ENCODE measurements at places on chromosomes 12 and 14. TPM values are rescaled to one million over a fixed set of nuclear protein-coding genes. Genes with fewer than 3 reads are reported as not detected.

DNA sequence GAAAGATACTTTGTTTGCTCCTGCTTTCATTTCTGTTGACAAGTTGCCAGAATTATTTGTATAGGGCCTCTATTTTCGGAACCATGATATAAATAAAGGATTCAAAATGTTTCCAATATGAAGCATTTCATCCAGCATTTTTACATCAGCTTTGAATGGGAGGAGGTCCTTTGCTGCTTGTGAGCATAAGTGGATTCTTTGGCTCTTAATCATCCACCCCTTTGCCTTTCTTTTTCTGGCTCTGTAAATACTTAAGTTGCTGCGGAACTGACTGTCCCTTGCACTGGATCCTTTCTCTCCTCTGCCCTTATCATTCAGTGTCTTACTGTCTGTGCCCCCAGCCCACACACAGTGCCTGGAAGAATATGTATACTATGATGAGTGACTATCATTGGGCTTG lies 357.3 kb upstream of the RGS6 start:
- DNase-seq: no peak

DNA sequence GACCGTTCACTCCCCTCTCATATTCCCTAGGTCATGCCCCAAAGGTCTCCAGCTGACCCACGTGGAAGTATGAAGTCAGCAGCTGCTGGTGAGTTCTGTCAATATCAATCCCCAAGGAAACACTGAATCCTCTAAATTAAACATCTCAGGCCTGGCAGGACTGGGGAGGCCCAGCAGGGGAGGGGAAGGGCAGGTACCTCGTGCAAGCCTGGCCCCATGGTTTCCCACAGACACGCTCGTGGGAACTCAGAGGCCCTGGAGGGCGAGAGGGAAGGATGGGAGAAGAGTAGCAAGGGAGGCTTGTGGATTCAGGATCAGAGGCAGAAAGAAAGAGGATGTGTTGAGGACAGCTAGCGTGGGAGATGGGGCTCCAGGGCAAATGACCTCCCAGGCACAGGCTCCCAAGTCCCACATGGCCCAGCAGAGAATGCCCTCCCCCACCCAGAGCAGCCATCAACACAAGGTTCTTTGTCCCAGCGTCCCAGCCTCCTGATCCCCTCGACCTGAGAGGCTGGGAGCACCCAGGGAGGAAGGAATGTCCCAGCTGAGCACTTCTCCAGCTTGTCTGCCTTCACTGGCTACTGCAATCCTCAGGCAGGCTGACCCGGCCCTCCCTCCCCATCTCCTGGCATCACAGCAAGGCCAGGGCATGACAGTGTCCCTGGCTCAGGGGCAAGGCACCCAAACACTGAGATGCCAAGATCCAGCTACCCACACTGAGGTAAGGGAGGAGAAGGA lies 20.1 kb upstream of the RPLP0 start:
- DNase-seq: no peak

The EXOC3L4 gene
- total RNA-seq: 0.92 TPM

DNA sequence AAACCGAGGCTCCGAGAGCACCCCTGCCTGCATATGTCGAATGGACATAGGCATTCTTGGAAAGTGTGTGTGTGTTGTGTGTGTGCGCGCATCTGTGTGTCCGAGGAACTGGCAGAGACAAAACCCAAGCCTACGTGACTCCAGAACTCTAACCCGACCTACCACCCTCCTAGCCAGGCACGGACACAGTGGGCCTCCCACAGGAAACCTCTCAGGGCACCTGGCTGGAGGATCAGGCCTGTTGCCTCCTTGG lies 556 bp upstream of the PGF start:
- DNase-seq: no peak

The PWP1 gene
- 19.1 TPM for total RNA-seq

- no peak for DNase-seq
Measured at GRCh38 chr14:94681300-94682060, 69.3 kb downstream of the SERPINA3 start.

DNA sequence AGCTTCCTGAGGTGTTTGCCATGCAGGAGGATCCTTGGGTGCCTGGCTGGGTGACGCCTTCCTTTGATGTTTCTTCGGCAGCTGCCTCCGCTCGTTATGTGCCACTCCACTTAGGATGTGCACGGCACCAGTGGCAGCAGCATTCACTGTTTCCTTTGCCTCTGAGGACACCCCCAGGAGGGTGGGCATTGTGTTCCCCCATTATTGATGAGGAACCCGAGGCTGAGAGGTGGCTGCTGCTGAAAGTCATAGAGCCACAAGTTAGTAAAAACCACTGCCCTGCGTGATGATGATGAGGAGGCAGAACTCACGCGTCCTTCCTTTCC lies 41.2 kb downstream of the EP400 start:
- no peak for DNase-seq

DNA sequence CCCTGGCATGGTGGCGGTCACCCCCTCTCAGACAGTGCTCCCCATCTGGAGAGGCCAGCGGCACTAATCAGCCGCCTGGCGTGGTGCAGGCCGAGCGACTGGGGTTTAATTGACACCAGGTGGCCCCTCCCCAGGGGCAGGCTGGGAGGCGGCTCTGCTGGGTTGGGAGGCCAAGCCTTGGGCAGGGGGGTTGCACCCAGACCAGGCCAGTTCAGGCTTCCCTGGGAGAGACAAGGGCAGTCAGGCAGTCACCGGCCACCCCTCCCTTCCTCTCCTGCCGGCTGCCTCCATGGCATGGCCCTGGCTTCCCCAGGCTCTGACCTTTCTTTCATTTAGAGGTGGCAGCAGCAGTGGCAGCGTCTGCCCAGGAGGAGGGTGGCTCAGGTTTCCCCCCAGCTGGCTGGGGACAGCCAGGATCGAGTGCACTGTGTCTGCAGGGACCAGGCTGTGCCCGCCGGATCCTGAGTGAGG lies 78.1 kb upstream of the NOS1 start:
- no peak for DNase-seq

The NAP1L1 gene
- 358 TPM for total RNA-seq

DNA sequence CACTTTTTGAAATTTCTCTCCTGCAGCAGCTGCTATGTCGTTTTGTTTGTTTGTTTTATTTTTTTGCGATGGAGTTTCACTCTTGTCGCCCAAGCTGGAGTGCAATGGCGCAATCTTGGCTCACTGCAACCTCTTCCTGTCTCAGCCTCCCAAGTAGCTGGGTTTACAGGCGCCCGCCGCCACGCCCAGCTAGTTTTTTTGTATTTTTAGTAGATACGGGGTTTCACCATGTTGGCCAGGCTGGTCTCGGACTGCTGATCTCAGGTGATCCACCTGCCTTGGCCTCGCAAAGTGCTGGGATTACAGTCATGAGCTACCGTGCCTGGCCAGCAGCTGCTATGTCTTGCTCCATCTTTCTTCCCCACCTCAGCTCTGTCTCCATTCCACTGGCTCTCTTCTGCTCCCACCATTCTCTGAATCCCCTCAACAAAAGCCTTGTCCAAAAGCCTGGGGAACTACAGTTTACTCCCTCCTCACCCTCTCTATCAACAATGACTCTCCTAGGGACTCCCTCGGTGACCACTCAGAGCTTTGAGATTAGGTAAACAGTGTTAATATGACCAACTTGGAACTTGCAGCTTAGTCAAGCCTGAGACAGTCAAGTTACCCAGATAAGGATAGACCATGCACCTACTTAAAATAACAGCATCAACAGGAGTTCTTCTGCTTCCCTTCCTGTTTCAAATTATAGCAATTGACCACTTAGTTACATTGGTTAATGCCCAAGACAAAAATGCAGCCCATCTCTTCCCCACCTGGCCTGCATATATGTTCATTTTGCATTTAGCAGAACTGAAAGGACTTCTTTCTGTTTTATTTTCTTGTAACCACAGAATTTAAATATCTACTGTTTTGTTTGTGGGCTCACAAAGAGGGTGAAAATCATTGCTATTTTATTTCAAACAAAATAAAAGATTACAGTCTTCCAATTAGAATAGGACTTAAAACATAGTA lies 189.0 kb upstream of the AMIGO2 start:
- no peak for DNase-seq

The SMCO3 gene
- total RNA-seq: 0.44 TPM

The DEGS2 gene
- 0.18 TPM for total RNA-seq

DNA sequence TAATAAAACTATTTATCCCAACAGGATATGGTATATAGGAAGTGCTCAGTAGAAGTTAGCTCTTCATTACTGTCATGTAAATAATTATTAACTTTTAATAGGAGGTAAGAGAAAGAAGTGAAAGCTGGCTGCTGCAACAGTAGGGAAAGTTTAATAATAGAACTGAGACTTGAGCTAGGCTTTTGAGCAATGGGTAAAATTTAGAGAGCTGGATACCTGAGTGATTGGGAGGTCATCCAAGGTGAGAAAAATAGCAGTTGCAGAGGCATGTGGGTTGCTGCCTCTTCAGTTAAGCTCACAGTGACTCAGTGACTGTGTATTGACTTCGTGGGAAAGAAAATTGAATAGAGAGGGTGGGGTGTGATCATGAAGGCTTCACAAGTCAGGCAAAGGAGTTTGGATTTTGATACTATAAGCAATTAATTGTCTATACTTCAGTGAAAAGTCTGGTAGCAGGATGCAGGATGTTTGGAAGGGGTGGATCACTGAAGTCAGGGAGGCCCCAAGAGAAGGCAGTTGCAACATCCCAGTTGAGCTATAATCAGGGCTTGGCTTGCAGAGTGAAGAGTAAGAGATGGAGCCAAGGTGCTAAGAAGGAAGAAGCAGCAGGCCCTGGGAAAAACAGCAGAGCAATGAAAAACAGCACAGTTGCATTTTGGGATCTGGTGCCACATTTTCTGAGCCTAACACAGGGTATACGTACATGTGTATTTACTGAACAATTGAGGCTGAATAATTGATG lies 172.0 kb upstream of the FRMD6 start:
- DNase-seq: peak; percentile 35

The PZP gene
- 0.42 TPM for total RNA-seq

DNA sequence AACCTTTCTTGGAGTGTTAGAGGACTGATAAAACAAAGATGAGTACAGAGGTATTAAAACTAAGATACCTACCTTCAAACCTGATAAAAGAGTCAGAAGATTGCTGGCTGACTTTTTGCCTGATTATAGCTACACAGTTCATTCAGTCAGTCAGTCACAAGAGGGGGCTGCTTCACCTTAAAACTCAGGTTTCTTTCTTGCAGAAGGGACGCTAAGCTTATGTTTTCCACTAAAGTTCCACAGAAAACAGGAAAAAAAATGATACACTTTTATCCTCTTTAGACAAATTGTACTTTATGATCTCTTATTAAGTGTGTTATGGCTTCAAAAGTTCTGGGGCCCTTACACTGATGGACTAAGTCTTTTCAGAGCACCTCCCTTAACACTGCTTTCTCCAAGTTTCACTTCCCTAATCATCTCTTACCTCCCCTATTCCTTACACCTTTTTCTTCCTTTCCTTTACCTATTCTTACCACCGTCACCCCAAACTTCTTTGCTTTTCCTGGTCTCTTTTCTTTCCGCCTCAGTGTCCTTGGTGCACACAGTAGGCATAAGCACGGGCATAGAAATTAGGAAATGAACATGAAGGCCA lies 448.7 kb upstream of the OR4E1 start:
- DNase-seq: no peak

The CMKLR1 gene
- 16.1 TPM for total RNA-seq

The IL31 gene
- not detected for total RNA-seq

DNA sequence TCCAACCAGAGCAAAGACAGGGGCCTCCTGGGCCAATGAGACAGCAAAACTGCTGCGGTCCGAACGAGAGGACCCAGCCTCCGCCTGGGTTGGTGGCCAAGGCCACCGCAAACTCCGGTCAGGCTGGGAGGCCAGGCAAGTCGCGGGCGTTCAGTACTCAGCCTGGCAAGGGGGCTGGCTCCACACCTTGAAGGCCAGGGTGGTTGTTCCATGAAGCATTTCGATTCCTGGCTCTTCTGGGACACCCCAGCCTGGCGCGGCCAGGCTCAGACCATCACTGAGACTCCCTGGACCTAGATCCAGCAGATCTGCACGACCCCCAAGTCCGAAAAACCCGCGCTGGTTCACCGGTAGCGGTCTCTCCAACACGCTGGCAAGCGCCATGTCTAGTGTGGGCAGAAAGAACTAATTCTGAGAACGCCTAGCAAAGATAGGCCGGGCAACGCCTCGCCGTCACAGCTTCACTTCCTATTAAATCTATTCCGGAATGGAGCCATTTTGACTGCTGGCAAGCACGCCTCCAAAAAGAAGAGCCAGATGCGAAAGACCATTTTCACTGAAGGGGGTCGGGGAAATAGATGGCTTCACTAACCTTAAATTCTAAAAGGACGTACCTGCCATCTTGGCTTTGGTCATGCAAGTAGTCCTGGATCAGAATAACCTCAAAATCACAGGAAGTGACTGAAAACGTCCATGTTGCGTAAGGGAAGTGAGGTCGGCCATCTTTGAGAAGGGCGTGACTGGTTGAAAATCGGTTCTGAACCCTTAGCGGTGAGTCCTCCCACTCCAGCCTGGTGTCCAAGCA lies at the start of gene PSMB5:
Gene PSMB5 (minus strand): TSS at position 403 of the 805 bp plus-strand sequence. CDS start 19 bp downstream, at position 384.
- DNase-seq: peak; percentile 91

DNA sequence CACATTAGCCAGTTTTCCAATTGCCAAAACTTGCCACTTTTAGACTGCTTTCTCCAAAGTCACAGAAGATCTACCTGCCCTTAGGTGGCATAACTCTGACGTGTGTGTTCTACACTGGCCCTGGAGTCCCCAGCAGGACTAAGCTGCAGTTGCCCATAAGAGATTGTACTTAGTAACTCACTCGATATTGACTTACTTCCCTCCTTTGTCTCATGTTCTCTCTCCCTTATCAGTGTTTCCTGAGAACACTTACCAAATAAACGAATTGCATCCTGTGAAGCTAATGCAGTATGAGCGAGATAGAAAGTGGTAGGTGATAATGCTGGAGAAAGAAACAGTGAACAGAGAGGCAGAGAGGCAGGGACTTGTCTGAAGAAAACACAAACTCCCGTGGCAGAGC lies 117.2 kb downstream of the NUAK1 start:
- DNase-seq: no peak

DNA sequence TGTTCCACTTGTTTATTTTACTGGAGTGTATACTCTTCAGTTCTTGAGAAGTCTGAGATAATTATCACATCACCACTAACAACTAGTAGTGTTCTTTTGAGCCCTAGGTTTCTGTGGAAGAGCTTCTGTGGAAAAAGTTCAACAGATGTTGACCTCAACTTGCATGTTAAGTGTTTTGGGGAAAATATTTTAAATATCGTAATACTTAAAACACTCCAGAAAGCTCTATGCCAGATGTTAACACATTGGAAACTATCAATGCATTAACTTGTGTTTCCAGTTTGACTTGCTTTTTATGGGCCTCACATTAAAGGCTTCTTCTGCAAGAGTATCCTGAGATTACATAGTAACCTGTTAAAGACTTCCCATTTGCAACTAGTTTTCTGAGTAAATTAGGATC lies 173.1 kb downstream of the DUSP6 start:
- no peak for DNase-seq

DNA sequence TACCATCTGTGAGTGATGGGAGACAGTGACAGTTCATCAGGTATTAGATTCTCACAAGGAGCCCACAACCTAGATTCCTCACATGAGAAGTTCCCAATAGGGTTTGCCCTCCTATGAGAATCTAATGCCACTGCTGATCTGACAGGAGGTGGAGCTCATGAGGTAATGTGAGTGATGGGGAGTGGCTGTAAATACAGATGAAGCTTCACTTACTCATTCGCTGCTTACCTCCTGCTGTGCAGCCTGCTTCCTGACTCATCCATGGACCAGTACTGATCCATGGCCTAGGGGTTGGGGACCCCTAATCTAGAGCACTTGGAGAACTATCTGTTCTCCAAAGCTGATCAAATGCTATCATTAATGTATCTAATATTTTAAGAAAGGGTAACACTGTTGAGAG lies 17.7 kb downstream of the CLEC2D start:
- DNase-seq: no peak

The NPAS3 gene
- total RNA-seq: 2.4 TPM

- no peak for DNase-seq
Measured at GRCh38 chr12:129811963-129812362, 91.9 kb downstream of the TMEM132D start.

The HCAR3 gene
- total RNA-seq: 1.4 TPM

The RPGRIP1 gene
- total RNA-seq: 0.38 TPM

GRCh38 chr14:26008290-26008689 lies 589.5 kb downstream of the NOVA1 start:
- no peak for DNase-seq
